ENCODE measurements at places on chromosomes 5 and 9.

DNA sequence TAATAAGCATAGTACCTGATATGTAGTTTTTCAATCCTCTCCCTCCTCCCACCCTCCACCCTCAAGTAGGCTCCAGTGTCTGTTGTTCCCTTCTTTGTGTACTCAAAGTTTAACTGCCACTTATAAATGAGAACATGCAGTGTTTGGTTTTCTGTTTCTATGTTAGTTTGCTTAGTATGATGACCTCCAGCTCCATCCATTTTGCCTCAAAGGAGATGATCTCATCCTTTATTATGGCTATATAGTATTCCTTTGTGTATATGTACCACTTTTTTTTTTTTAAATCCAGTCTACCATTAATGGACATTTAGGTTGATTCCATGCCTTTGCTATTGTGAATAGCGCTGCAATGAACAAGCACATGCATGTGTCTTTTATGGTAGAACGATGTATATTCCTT is 20.5 kb downstream of the POLK start:
- no peak for DNase-seq

GRCh38 chr9:115495052-115495635 is 377.2 kb upstream of the TNC start:
- no peak for DNase-seq

GRCh38 chr5:15515229-15515628 is 15.2 kb downstream of the FBXL7 start:
- DNase-seq: no peak

DNA sequence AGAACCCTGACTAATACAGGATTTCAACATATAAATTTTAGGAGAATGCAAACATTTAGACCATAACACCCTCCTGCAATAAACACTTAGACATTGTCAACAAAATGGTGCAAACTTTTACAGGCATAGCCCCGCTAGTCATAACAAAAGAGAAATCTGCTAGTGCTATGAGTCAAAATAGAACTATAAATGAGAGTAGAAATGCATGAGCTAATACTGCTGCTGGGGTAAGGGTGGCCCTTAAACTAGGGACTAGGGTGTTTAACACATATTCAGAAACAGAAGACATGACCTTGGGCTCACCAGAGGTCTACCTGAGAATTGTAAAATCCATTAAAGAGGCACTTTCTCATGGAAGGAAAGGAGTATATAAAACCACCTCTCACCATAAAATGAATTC is 131.6 kb downstream of the TLR4 start:
- DNase-seq: no peak

DNA sequence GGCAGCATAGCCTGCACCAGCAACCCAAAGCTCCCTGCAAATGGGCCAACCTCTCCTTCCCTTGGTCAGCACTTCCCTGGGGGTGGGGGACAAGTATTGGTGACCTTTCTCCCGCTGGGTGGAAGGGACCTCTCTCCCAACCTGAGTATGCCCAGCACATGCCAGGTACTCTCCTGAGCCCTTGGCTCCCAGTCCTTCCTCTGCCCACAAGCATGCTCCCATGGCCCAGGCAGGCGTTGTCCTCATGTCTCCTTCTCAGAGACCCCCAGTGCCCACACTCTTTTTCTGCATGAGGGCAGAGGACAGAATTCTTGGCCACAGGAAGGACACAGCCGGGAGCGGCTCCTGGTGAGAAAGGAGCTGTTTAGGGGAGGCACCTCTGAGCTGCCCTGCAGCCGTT is 60.3 kb downstream of the PHF2 start:
- DNase-seq: no peak

DNA sequence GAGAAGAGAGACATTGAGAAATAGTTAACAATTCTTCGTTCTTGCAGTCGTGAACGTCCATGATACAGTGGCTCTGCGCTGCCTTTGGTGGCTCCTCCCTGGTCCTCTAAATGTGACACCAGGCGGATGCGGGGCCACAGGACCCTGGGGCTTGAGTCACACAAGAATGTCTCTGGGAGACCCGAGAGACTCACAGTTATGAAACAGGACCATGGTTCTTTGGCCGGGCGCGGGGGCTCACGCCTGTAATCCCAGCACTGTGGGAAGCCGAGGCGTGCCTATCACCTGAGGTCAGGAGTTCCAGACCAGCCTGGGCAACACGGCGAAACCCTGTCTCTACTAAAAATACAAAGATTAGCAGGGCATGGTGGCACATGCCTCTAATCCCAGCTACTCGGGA is 767 bp upstream of the ZDHHC11 start:
- no peak for DNase-seq

DNA sequence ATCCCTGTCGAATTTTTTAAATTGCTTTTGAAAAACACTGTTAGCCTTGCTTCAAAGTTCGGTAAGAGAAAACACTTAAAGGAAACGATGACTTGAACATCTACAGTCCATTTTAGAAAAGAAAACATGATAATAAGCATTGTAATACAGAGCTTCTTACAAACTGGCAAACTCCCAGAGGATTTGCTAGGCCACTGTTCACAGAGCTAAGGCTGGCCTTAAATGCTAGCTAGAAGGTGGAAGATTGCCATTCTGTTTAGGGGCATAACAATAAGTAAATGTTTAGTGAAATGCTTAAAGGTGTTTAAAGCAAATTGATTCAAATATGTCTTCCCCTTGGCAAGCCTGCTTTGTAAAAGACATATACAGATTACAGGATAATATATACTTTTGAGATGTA is 169.6 kb downstream of the TLE4 start:
- no peak for DNase-seq

- DNase-seq: no peak
These were observed 119.5 kb downstream of the HMHB1 start for GRCh38 chr5:143931476-143931875.

DNA sequence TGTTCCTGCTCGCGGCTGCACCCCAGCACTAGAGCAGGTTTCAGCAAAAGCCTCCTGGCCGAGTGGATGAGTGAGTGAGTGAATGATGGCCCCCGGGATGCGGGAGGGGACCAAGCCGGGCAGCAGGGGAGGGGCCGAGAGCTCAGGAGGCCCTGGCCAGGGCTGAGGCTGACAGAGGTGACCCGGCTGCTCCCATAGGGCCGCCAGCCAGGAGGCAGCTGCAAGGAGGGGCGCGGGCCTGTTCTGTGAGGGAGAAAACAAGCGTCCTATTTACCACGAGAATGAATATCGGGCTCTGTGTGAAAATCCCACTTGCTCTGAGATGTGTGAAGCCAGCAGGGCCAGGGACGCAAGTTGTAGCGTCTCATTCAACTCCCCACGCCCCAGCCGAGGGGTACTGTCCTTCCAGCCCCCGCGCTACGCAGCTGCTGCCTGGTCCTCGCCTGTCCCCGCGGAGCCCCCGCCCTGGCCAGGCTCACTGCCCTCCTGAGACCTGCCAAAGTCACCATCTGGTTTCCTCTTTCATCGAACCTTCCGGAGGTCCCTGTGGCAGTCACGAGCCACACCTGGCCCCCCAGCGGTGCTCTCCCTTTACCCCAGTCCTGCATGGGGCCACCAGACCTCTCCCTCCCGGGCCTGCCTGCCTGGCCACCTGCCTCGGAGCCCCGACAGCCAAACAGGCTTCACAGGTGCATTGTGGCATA is 38.8 kb downstream of the RASGEF1C start:
- no peak for DNase-seq

DNA sequence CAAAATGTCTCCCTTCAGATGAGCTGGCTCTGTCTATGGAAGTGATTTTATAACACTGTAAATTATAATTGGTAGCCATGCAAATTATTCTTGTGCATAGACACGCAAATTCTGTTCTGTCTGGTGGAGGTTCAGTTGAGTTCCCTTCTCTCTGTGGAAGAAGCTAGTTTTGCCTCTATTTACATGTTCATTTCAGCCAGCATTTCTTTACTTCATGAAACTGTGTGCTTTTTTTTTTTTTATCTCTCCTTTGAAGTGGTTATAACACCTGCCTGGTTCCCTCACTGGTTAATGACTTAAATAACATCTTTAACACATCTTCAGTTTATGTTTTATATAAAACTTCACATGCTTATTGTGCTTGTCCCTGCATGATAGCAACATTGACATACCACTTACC is 149.4 kb upstream of the FBXL7 start:
- no peak for DNase-seq

GRCh38 chr5:2329741-2330140 is 421.7 kb downstream of the IRX2 start:
- DNase-seq: no peak
